Caco-2 (cell line): ENCODE measurements at places on chromosomes 6 and 20. TPM values are rescaled to one million over a fixed set of nuclear protein-coding genes. Genes with fewer than 3 reads are reported as not detected.

The PTCHD4 gene
- total RNA-seq = not detected in 2 replicates

The HMGCLL1 gene
- 0.19 TPM in 1 of 2 replicates, not detected in the other for total RNA-seq

The CST2 gene
- not detected in 2 replicates for total RNA-seq

The GSTA1 gene
- total RNA-seq = 7.7 and 11.2 TPM in 2 replicates

DNA sequence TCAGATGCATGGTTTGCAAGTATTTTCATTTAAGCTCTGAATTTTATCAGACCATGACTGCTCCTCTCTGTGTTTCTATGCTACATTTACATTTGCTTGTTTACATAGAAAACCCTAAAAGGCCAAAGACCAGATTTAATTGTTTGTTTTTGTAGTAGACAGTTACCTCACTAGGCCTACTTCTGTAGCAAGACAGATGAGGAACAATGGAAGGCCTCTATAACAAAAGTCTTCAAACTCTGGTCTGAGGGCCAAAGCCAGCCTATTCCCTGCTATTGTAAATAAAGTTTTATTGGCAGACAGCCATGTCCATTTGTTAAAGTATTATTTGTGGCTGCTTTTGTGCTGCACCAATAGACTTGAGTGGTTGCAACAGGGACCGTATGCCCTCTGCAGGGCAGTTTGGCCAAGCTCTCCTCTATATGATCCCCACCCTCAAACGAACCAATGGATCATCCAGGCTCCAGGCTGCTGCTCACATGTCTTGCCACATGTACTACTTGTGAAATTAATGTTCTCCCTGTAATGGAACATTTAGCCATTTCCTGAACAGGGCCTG lies 182.0 kb downstream of the DOK5 start:
- DNase-seq = no peak
- no peaks in the 10 kb centered on the region for H3K36me3 ChIP-seq
- H3K27ac ChIP-seq = no peak overlapping the region
- peaks cover 42% of the 10 kb centered on the region for H3K4me1 ChIP-seq
- H3K27me3 ChIP-seq = no peaks in the 10 kb centered on the region

DNA sequence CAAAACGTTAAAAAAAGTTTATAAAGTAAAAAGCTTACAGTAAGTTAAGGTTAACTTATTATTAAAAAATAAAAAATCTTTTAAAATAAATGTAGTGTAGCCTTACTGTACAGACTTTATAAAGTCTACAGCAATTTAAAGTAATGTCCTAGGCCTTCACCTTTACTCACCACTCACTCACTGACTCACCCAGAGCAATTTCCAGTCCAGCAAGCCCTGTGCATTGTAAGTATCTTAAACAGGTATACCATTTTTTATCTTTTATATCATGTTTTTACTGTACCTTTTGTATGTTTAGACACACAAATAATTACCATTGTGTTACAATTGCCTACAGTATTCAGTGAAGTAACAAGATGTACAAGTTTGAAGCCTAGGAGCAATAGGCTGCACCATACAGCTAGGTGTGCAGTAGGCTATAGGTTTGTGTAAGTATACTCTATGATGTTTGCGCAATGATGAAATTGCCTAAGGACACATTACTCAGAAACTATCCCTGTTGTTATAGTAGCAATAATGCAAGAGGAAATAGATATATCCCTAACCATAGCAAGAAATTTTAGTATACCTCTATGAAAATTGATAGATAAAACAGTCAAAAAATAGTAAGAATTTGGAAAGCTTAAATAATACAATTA lies 39.5 kb downstream of the FBXO5 start:
- H3K27ac ChIP-seq = no peak overlapping the region
- H3K4me1 ChIP-seq = no peaks in the 10 kb centered on the region
- no peaks in the 10 kb centered on the region for H3K36me3 ChIP-seq
- H3K27me3 ChIP-seq = no peaks in the 10 kb centered on the region; the same call in 1 of the 2 replicates

DNA sequence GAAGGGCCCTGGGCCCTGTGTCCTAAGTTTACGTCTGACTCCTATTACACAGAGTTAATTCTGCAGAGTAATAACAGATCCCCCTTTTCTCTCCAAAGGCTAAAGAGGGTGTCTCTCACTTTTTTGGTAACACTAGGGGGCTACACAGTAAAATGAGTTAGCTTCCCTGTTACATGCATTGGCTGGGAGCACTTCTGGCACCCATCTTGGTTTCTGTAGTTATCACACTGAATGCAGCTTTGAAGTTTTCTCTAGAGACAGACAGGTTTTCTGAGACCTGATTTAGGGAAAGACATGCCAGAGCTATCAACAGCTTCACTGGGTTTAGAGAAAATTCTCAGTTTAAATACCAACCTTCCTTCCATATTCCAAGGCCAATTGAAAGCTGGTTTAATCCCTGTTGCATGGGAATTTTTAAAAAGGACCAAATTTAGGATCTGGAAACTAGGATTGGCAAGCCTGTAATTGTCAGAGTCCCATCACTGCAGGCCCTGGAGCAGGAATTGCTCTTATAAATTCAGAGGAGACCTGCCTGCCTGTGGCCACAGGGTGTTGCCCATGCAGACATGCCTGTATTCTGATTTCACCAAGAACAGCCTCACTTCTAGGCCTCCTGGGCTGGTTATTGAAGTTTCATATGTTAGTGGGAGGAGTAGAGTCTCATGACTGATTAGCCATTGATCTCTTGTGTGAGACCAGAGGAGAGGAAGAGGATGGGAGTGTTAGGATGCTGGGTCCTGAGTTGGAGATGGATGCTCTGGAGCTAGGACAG lies 29.4 kb downstream of the RNF8 start:
- no peak overlapping the region for H3K27ac ChIP-seq
- H3K4me1 ChIP-seq = peaks cover 25% of the 10 kb centered on the region
- no peak for DNase-seq
- H3K36me3 ChIP-seq = no peaks in the 10 kb centered on the region
- no peak overlapping the region for H3K4me3 ChIP-seq

DNA sequence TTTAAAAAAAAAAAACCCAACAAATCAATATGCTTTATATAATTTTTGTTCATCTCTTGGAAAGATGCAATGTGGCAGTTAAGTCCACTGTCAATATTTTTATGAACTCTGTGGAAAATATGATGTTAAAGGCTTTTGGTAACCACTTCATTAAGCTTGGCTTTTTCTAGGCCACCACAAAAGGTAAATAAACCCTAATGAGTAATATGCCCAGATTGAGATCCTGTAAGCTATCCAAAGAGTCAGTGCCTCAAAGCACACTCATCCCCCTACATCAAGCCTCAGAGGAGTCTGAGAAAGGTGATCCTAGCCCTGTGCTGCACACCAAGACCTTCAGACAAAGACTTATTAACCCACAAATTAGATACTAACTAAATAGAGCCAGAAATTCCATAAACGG lies 121.1 kb downstream of the CDC5L start:
- H3K4me1 ChIP-seq = no peaks in the 10 kb centered on the region
- no peak overlapping the region for H3K27ac ChIP-seq
- H3K4me3 ChIP-seq = no peak overlapping the region
- H3K27me3 ChIP-seq = no peaks in the 10 kb centered on the region

GRCh38 chr6:35496036-35496840 lies 641 bp downstream of the TEAD3 start:
- H3K27me3 ChIP-seq = no peaks in the 10 kb centered on the region
- peaks cover 57% of the 10 kb centered on the region for H3K4me1 ChIP-seq
- H3K4me3 ChIP-seq = peak overlapping the region; percentile 91

GRCh38 chr20:23873370-23874015 lies 6.1 kb downstream of the CST5 start:
- H3K27me3 ChIP-seq = no peaks in the 10 kb centered on the region; the same call in 1 of the 2 replicates
- no peak overlapping the region for H3K27ac ChIP-seq
- H3K4me3 ChIP-seq = no peak overlapping the region
- DNase-seq = no peak
- H3K4me1 ChIP-seq = peaks cover 6% of the 10 kb centered on the region

DNA sequence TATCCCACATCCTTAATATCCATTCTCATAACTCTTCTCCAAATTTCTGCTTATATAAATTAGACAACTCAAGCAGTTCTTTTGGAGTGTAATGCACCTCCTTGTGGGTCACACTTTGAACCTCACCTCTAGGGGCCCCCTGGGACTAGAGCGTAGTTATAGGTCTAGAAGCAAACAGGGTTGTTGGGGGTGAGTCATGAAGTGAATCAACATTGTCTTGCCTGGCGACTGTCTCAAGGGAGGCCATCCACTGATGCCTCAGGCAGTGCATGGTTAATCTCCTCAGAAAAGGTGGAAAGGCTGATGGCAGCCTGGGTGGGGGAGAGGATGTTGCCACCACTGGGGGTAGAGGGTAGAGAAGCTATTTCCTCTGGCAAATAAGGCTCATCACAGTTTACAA lies 129.1 kb downstream of the TNFRSF21 start:
- H3K27me3 ChIP-seq = no peaks in the 10 kb centered on the region
- H3K4me3 ChIP-seq = no peak overlapping the region
- H3K36me3 ChIP-seq = no peaks in the 10 kb centered on the region; the same call in 1 of the 2 replicates
- peaks cover 20% of the 10 kb centered on the region for H3K4me1 ChIP-seq
- peak overlapping the region; percentile 59 for H3K27ac ChIP-seq

DNA sequence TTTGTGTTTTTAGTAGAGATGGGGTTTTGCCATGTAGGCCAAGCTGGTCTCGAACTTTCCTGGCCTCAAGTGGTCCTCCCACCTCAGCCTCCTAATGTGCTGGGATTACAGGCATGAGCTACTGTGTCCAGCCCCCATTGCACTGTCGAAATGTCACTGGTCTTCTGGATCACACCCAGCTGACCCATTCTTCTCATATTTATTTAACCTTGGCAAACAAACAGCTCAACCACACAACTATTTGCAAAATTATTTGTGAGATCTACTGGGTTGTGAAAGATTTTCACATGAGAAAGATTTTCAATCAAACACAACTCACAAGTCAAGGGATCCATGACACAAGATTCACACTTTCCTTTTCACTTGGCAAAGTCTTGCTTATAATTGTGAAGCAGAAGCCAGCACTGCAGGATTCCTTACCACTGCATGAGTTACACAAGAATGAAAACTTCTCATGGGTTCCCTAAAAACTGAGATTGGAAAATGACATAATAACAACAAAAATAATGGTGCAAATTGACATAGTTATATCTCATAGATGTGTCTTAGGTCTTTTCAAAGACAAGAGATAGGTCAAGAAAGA lies 2.0 kb upstream of the CST9L start:
- no peaks in the 10 kb centered on the region for H3K36me3 ChIP-seq
- no peak overlapping the region for H3K27ac ChIP-seq
- DNase-seq = no peak
- no peak overlapping the region for H3K4me3 ChIP-seq

DNA sequence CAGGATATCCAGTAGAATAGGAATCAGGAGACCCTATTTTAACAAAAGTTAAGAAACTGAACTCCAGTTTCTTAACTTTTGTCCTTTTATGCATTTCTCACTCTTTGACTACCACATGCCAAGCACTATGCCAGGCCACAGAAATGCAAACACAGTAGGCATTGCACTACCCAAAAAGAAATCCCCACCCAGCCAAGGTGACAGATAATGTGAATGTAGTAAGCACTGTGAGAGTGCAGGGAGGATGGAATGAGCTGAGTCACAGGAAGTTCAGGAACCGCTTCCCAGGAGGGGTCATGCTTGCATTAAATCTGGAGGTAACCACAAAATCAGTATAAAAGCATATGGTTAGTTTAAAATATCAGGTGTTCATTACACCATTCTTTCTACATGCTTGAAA lies 20.1 kb upstream of the FAM83C start:
- DNase-seq = no peak
- H3K36me3 ChIP-seq = peaks cover 3% of the 10 kb centered on the region; the same call in 1 of the 2 replicates
- H3K4me1 ChIP-seq = peaks cover 32% of the 10 kb centered on the region
- no peak overlapping the region for H3K4me3 ChIP-seq
- H3K27me3 ChIP-seq = no peaks in the 10 kb centered on the region

DNA sequence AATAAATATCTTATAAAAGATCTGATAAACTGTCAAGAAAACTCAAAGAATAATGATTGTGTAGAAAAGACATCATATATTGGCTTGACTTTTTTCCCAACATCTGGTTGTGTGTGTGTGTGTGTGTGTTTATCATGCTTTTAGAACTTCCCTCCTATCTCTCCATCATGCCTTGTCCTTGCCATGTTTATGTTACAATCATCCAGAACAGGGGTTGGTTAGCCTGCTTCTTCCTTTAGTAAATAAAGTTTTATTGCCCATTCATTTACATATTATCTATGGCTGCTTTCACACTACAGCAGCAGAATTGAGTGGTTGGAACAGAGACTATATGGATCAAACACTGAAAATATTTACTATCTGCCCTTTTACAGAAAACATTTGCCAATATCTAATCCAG lies 52.8 kb upstream of the RIPOR2 start:
- DNase-seq = no peak
- H3K27me3 ChIP-seq = no peaks in the 10 kb centered on the region
- H3K4me3 ChIP-seq = no peak overlapping the region
- H3K27ac ChIP-seq = no peak overlapping the region

DNA sequence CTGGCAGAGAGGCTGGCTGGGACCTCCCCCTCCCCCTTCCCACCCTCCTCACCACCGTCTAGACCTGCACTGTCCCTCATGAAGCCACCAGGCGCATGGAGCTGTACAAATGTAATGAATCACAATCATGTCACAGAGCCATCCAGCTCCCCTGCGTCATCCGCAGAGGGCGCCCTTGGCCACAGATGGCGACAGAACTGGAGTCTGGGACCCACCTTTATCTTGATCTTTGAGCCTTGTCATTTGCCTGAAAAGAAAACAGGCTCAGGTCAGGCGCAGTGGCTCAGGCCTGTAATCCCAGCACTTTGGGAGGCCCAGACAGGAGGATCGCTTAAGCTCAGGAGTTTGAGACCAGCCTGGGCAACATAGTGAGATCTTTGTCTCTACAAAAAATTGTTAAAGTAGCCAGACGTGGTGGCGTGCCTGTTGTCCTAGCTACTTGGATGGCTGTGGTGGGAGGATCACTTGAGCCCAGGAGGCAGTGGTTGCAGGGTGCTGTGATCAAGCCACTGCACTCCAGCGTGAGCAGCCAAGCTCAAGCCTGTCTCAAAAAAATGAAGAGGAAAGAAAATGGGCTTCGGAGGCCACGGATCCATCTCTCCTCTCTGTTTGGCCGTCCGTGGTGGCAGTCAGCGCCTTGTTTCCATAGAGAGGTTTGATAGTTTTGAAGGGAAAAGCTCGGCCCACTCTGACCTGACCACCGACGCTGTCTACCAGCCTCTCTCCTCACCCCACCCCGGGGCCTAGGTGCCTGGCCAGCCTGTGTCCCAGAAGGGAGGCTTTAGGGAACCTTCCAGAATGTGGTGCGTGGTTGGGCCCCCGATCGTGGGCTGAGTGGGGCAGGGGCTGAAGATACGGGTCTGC lies 6.2 kb downstream of the COL9A3 start:
- peaks cover 5% of the 10 kb centered on the region for H3K4me1 ChIP-seq
- peak; percentile 88 for DNase-seq
- no peaks in the 10 kb centered on the region for H3K36me3 ChIP-seq
